Stimulated activated CD8-positive, alpha-beta memory T cell treated with anti-CD3 and anti-CD28 coated beads, Interleukin-7, amount 100 ng/mL, for 24 hours (primary cell): ENCODE measurements at places on chromosomes 12 and 14.

DNA sequence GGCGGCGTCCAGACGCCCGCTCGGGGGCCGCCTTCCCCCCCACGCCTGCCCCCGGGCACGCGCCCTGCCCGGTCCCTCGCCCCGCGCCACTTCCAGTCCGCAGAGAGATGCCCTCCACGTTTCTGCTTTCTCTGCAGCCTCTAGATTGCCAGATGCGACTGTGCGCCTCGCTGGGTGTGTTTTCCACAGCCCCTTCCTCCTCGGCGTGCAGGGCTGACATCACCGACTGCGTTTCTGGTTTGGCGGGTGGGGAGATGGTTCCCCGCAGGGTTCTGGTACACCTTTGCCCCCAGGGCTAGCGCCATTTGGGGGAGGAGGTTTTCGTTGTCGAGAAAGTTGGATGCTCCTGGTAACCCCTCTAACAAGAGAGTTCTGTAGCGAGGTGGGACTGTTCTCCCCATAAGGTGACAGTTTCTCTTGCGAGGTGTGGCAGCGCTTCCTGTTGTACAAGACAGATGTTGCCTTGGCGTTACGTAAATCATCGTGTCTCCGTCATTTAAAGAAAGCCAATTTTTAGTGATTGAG lies 1.5 kb downstream of the CALM1 start:
- peak; percentile 18 for DNase-seq

- no peak for DNase-seq
Measured at GRCh38 chr14:65599375-65599774, 186.8 kb downstream of the FUT8 start.

DNA sequence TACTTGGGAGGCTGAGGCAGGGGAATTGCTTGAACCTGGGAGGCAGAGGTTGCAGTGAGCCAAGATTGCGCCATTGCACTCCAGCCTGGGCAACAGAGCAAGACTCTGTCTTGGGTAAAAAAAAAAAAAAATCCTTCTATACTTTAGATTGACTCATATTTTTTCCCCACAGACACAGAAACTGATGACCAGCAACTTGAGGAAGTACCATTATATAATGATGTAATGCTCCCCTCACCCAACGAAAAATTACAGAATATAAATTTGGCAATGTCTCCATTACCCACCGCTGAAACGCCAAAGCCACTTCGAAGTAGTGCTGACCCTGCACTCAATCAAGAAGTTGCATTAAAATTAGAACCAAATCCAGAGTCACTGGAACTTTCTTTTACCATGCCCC lies 24.3 kb upstream of the SNAPC1 start:
- DNase-seq: no peak

DNA sequence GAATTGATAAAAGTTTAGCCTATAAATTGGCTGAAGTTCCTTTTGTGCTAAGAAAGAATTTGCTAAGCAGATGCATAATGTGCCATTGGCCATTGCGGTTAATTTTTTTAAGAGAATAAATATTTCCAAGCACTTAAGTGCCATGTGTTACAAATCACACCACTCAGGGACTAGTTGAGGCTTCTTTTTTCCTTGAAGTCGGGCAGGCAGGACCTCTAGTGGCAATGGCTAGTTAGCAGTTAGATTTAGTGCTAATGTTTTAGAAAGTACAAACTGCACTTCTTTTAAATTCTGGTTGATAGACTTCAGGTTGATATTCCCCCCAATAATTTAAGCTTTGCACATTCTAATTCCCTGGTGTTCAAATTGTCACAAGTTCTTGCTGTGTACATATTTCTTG lies 294.3 kb downstream of the APAF1 start:
- DNase-seq: no peak

DNA sequence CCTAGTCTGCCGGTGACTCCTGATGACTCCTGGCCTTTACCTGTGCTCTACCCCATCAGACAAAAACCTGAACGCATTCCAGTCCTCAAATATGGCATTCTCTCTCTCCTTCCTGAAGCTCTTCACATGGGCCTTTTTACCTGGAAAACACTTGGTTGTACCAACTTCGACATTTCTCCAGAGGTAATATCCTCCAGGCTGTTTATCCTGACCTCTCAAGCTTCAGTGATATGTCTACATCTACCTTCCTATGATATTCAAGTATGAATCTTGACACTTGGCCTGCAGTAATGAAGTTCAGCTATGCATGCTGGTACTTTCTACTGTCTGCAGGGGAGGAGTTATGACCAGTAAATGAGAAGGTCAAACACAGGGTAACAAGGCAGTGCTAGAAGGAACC lies 901.8 kb downstream of the VRK1 start:
- DNase-seq: no peak

- DNase-seq: no peak
Measured at GRCh38 chr12:17104801-17105200, 498.8 kb upstream of the LMO3 start.

GRCh38 chr14:73007835-73008234 lies 19.1 kb downstream of the ZFYVE1 start:
- DNase-seq: no peak

- DNase-seq: no peak
Measured at GRCh38 chr14:94612580-94613554, 676 bp downstream of the SERPINA3 start.

- DNase-seq: no peak
Measured at GRCh38 chr12:112826011-112826410, 34.5 kb downstream of the RPH3A start.

DNA sequence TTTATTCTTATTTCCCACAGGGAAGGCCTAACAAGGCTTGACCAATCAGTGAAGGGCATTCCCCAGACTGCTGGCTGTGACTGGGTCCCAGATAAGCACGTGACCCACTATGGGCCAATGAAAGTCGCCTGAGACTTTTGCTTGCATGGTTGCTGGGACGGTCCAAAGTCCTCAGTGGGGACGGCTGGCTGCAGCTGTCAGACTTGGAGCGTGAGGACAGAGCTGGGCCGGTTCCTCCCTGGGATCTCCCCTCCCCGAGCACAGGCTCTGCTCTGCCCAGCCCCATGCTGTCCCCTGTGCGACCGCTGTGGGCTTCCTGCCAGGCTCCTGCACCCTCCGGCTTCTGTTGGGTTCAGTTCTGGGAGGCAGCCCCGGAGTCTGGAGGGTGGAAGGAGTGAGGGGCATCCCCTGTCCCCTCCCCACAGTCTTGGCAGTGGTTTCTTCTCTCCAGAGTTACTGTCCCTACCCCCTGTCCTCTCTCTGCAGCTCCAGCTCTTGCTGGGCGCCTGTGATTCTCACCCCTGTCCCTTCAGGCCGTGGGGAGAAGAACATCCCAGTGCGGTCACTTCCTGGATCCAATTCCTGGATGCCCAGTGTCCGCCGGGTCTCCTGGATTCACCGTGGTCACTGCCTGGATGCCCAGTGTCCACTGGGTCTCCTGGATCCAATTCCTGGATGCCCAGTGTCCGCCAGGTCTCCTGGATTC lies 50.1 kb downstream of the GALNT9 start:
- DNase-seq: no peak

DNA sequence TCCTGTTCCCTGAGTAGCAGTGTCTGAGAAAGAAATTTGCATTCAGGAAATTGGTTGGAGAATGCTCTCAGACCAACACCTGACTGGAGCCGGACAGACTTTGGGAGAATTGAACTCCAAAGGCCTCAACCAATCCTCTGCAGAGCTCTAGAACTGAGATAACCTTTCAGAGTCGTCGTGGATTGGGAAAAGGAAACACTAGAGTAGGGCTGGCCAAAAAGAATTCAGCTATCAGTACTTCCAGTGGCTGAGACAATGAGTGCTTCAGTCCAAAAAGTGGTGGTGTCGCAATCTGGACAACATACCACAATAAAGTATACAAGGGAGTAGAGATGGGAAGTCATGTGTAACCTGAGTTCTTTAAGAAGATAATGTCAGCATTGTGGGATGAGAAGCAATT lies 377.1 kb downstream of the SLC16A7 start:
- no peak for DNase-seq

- no peak for DNase-seq
Measured at GRCh38 chr12:13591488-13591887, 389.9 kb downstream of the GRIN2B start.

DNA sequence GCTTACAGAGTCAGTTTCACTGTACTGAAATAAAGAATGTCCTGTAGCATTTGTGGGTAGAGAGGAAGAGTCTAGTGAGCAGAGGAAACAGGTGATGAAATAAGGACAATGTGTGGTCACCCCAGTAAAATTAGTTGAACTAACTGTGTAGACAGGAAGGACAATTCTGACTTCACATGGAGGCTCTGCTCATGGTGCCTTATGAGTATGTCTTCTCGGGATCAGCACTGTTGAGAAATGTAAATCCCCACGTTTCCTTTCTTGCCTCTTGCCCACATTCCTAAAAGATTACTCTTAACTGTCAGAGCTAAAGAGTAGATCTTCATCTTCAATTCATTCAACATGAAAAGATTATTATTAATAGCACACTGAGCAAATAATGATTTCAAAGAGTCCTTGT lies 113.2 kb upstream of the FLRT2 start:
- DNase-seq: no peak

GRCh38 chr14:24060984-24061913 lies 9.4 kb downstream of the CARMIL3 start:
- no peak for DNase-seq

DNA sequence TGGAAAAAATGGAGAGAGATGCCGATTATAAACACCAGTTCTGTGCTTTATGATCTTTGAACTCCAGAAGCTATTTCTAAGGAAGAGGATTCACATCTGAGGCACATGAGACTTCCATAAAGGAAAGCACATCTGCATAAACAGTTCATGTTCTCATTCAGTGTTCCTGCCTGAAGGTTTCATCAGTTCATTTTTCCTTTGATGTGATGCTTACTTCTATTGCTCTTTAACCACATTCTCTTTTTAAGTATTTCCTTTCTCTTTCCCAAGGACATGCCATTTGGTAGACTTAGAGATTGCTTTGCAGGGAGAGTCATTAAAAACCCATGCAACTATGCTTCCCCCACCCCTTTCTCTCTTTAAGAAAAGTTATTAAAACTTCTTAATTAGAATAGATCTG lies 387.0 kb upstream of the FLRT2 start:
- no peak for DNase-seq

DNA sequence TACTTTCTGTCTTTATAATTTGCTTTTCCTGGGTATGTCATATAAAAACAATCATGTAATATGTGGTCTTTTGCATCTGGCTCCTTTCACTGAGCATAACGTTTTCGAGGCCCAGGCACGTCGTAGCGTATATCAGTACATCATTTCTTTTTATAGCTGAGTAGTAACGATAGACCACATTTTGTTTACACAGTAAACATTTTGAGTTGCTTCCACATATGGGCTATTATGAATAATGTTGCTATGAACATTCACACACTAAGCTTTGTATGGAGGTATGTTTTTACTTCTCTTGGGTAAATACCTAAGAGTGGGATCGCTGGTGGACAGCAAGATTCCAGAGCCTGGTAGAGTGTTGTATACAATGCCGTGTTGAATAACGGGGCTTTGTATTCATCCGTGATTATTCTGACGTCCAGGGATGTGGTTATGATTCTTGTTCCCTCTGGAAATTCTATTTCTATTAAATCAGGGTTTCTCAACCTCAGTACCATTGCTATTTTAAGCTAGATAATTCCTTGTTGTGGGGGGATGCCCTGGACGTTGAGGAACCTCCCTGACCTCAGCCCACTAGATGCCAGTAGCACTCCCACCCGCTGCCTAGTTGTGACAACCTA lies 38.9 kb upstream of the CIT start:
- DNase-seq: no peak

DNA sequence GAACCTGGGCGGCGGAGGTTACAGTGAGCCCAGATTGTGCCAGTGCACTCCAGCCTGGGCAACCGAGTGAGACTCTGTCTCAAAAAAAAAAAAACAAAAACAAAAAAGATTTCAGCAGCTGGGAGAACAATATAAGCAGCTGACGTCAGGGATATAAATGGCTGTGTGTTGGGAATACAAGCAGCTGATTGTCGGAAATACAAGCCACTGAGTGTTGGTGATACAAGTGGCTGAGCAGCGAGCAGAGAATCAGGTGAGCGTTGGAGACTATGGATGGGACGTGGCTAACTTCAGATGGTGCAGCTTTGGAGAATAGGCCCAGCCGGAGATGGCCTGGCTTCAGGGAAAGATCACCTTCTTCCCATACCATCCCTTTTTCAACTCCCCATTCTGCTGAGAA lies 32.0 kb downstream of the PSEN1 start:
- no peak for DNase-seq

DNA sequence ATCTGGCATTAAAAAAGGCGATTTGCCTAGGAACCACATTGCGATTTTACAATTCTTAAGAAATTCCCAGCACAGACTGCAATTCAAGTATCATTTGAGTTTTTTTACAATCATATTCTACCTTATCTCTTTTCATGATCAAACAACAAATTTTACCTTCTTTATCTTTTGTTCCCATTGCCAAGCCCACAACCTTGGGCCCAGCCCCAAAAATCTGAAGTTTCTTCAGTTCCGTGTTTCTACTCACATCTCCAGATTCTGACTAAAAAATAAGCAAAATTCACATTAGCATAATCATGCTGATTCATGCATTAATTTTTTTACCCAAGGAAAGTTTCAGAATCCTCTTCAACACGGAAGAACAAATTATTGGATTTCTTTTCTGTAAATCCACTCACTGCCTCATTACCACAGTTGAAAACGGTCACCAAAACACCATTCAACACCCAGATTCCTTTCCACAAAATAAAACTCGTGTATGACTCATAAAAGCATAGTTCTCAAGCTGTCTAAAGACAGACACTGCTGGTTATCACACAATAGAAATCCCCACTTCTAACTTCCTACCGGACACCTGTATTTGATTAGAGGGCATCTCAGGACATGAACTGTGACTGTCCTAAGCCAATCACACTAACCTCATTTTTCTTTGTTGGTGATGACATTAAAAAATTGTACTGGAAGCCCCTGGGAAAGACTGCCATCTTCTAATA lies 32.7 kb downstream of the KDM5A start:
- no peak for DNase-seq

- no peak for DNase-seq
Measured at GRCh38 chr12:82996168-82996812, 309.6 kb downstream of the TMTC2 start.

- no peak for DNase-seq
Measured at GRCh38 chr12:81043979-81044740, 33.7 kb upstream of the ACSS3 start.

- no peak for DNase-seq
Measured at GRCh38 chr12:104652358-104652757, 195.6 kb downstream of the CHST11 start.

- no peak for DNase-seq
Measured at GRCh38 chr14:78700236-78700635, 530.1 kb downstream of the NRXN3 start.

- no peak for DNase-seq
Measured at GRCh38 chr12:105030820-105031807, 45.0 kb downstream of the NOPCHAP1 start.

- DNase-seq: no peak
Measured at GRCh38 chr14:35362911-35363374, 41.6 kb downstream of the NFKBIA start.

GRCh38 chr12:16506394-16506793 lies 99.6 kb downstream of the LMO3 start:
- no peak for DNase-seq

DNA sequence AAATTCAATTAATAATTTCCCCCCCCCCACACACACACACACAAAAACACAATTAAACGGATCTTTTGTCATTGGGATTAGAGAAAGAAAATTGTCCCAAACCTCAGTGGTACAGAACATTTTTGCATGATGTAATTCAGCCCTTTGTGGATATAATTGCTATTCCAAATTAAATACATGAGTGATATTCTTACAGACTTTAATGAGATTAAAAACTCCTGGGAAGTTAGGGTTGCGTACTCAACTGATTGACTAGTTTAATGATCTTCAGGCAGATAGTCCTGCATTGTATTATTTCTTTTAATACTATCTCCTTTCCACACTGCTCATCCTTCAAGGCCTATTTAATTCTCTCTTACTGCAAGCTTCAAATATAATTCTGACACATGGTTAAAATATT lies 711.8 kb upstream of the LRFN5 start:
- DNase-seq: no peak
